ENCODE measurements at places on chromosomes 3 and 15.

GRCh38 chr15:60118626-60119025 is 114.5 kb downstream of the FOXB1 start:
- no peak for DNase-seq

DNA sequence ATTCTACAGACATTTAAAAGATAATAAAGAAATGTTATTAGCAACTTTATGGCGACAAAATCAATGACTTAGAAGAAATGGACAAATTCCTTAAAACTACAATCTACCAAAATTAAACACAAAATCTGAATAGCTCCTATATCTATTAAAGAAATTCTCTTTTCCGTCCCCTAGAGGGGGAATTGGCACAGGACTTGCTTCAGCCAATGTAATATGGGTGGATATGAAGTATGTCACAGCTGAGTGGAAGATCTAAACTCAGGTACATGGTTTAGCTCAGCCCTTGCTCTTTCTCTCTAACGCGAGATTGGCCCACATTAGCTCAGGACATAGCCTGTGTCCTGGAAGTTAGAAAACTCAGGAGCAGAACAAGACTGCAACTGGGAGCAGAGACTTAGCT is 79.3 kb downstream of the DNAH12 start:
- no peak for DNase-seq

GRCh38 chr15:82951472-82952157 is 905 bp downstream of the HOMER2 start:
- DNase-seq, result no peak

GRCh38 chr3:105366326-105367062 is at the start of gene ALCAM:
ALCAM (plus strand) TSS chr3:105366909.
- no peak for DNase-seq

GRCh38 chr3:141469720-141470119 is 17.1 kb upstream of the RASA2 start:
- no peak for DNase-seq

- no peak for DNase-seq
These were observed 3.3 kb upstream of the GRIP2 start for GRCh38 chr3:14543446-14543845.

GRCh38 chr15:90571063-90571541 is 41.4 kb downstream of the CRTC3 start:
- no peak for DNase-seq

GRCh38 chr3:102514241-102514640 is 79.4 kb downstream of the ZPLD1 start:
- no peak for DNase-seq

DNA sequence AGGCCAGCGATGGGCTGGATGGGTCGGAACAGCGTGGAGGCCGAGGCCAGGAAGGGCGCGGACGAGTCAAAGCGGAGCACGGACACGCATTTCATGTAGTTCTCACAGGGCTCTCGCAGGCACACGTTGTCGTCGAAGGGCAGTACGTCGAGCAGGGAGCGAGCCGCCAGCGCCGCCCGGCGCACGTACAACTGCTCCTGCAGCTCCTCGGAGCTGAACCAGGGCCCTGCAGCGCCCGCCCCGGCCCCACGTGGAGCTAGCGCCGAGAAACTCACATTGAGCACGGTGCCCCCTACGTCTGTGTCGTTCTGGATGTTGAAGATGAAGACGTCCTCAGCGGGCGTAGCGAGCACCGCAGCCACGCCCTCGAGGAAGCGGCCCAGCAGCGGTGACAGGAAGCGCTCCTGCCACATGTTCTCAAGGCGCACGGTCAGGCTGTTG is 5.8 kb downstream of the CELSR3 start:
- DNase-seq, result no peak

DNA sequence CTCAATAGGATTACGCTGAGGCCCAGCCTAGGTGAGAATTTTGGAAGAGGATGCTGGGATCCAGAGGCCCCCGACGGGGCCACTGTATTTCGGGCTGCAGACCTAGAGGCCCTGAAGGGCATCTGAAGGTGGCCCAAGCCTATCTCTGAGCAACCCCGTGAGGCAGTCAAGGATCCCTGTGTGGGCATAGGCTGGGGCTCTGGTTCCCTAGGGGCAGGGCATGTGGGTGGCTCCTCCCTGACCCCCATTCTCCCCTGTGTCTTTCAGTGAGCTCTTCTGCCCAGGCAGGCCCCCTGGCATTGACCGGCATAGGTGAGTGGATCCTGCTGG is 216.0 kb downstream of the SNRPN start:
- DNase-seq, result no peak

- DNase-seq, result no peak
These were observed 22.7 kb upstream of the STARD5 start for GRCh38 chr15:81346611-81347010.

DNA sequence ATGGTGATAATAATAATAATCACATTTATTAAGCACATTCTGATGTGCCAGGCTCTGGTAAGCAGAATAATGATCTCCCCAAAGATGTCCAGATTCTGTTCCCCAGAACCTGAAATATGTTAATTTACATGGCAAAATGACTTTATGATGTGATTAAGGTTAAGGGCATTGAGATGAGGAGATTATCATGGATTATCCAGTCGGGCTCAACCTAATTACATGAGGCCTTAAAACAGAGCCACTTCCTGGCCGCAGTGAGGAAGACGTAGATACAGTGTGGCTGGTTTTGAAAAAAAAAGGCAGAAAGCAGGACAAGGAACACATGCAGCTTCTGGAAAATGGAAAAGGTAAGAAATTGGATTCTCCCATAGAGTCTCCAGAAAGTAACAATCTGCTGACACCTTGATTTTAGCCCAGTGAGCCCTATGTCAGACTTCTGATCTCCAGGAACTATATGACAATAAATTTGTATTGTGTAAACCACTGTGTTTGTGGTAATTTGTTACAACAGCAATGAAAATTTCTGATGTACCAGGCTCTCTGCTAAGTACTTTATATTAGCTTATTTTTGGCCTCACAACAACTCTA is 126.7 kb downstream of the ALCAM start:
- no peak for DNase-seq

- DNase-seq, result no peak
These were observed 175.6 kb downstream of the AKAP13 start for GRCh38 chr15:85555875-85556617.

DNA sequence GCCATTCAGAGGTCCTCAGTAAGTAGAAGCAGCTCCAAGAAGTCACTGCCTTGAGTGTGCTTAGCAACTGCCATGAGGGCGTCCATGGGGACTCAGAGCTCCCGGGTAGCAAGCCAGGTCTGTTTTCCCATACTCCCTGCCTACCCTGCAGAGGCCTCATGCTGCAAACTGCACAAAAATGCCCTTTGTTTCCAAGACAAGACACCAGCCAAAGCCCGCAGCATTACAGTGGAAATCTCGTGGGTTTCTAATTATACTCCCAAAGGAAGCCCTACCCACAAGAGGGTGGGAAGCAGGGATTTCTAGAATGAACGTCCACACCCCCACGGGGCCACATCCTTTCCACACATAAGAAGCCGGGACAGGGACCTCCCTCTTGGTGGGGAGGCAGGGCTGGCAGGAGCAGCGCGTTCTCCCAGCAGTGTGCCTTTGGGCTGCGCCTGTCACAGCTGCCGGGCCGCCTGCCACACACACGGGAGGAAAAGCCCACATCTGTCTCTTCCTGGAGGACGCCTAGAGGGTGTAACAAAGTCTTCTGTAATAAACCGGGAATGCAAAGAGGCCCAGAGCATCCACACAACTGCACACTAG is 31.1 kb downstream of the FAM174B start:
- DNase-seq, result no peak

All from stimulated activated CD4-positive, alpha-beta T cell treated with anti-CD3 and anti-CD28 coated beads, TNF-alpha, amount 100 ng/mL, for 1 hour (primary cell).